ENCODE measurements at places on chromosomes 1 and 21.

DNA sequence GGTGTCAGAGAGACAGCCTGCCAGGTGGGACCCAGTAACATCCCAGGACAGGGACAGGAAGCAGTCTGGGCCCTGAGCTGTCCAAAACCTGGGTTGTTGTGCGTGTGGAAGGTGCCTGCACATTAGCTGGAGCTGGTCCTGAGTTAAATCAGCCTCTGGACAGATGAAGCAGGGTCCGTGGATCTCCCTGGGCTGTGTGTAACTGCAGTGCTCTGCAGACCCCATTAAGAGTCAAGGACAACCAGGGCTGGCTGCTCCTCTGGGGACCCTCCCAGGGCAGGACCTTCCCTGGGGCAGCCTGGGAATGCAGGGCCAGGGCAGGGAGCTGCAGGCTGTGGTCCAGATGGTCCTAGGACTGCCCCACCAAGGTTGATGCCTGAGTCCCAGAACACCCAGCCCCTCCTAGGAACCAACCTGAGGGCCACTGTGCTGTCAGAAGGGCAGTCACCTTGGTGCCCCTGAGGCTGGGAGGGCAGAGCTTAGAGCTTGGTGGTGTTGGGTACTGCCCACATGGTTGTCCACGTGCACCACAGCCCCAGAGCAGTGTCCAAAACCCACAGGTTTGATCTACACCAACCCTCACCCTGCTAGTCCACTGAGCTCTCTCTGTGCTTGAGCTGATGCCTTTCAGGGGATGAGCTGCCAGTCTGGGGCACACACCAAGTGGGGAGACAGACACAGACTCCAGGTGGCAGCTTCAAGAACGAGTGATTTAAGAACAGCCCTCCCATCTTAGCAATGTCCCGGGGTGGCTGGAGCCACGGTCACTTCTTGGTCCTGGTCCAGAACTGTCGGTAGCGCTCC, 2.9 kb downstream of the MRPL55 start:
- DNase-seq, result no peak

DNA sequence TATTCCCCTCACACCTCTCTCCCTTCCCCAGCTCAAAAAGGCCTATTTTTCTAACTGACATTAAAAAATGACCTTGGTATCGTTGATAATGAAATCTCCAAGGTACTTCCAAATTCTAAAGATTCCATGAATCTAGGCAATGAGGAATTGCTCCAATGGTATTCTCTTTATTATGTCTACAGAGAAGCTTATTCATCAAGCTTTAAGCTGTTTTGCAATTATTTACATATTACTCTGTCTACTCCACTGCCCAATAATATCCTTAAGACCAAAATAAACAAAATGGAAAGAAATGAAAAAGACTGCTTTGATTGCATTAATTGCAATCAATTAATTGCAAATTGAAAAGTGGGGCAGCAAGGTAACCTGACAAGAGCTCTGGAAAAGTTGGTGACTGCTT, 7.9 kb downstream of the PLPP3 start:
- no peak for DNase-seq

GRCh38 chr1:13628711-13629110, 45.1 kb downstream of the PDPN start:
- DNase-seq, result no peak

DNA sequence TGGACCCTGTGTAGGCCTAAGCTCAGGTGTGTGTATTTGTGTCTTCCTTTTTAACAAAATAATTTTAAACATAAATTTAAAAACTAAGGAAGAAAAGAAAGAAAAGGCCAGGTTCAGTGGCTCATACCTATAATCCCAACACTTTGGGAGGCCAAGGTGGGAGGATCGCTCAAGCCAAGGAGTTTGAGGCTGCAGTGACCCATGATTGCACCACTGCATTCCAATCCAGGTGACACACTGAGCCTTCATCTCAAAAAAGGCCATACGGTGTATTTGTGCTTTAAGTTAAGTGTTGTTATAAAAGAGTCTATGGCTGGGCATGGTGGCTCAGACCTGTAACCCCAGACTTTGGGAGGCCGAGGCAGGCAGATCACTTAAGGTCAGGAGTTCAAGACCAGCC, 8.3 kb downstream of the RAB3B start:
- DNase-seq, result no peak

DNA sequence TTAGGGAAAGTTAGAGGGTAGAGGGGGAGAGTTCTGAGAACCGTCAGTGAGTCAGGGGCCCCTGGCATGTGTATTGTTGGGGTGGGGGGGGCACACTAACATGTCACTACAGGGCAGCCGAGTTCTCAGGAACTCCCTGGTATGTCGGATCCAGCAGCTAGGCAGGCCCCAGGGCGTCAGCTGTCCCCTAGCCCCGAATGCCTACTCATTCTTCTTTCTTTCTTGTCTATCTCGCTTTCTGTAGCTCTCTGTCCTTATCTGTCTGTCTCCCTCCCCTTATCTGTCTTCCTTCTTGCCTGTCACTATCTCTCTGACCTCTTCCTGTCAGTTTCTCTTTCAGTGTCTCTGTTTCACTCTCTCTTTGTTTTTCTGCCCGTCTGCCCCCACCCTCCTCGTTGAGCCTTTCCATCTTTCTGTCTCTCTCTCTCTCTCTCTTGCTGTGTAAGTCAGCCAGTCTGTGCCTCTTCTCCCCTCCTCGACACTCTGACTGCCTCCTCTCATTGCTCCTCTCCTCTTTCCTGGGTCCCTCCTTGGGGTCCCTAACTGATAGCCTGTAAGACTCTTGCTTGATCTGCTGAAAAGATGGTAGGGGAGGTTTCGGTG, 2.4 kb downstream of the NTRK1 start:
- no peak for DNase-seq

GRCh38 chr1:234690872-234691271, 80.9 kb upstream of the IRF2BP2 start:
- DNase-seq, result no peak

GRCh38 chr1:15325375-15326085, 78.5 kb downstream of the FHAD1 start:
- no peak for DNase-seq

DNA sequence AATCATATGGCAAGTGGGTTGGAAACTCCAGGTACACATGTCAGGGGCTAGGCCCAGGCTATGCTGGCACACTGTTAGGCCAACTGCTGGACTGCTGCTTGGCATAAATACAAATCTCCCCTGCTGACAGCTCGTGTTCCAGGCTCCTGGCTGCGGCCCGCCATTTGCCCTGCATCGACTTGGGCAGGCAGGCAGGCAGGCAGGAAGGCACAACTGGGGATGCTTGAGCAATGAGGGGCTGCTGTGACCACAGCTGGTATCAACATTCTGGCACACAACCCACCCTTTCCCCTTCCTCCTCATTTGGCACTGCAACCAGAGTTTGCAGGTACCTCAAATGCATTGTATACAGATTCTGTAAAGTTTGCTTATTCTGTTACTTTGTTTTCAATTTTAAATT, 53.2 kb downstream of the SAMSN1 start:
- DNase-seq, result no peak

DNA sequence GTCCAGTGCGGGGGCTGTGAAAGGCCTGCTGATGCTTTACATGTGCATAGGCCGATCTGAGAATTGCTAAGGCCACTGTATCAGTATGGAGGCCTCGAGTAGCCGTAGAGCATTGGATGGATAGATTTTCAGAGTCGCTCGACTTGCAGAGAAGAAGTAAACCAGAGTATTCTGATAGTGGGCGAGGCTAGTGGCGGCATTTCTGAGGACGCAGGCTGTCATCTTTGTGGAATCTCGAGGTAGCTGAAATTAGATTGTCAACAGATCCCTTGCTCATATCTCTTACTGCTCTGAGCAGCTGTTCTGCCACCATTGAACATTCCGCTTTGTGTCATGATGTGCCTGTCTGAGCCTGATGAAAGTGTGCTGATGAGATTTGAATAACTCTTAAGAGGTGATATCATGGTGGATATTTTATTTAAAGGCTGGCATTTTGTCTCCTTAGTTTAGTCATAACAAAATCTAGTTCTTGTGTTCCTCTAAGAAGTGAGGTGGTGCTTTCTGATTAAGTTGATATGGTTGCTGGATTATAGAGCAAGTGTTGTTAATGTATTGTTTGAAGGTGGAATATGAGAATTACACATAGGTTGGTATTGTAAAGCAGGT, 1.5 kb downstream of the KIF1B start:
- peak; percentile 45 for DNase-seq

- no peak for DNase-seq
Observed at GRCh38 chr1:230976825-230977747, 1.6 kb downstream of the TTC13 start.

DNA sequence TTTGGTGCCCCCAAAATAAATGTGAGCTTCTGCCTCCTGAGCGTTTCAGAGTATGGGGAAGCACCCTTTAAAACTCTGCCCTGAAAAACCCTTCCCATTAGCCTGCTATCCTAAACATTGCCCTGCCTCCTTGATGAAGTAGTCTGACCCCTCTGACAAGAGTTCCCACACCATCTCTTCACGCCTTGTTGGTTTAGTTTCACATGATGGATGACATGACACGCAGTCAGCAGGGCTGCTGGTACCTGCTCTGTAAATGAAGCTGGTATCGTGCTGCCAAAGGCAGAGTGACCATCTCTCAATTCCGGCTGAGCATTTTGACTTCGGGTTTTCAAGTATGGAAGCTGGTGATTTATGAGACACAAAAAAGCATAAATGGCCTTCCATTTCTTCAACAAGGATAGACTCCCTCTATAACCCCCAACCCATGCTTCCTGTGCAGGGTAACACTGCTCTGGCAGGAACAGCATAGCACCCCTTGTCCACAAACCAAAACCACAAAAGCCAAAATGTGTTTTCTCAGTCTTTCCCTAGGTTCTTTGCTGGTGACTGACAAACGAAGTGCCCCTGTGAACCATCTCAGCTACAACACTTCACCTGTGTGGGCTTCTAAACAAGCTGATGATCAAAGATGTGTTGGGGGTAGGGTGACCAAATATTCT, 444.6 kb downstream of the NUF2 start:
- no peak for DNase-seq

DNA sequence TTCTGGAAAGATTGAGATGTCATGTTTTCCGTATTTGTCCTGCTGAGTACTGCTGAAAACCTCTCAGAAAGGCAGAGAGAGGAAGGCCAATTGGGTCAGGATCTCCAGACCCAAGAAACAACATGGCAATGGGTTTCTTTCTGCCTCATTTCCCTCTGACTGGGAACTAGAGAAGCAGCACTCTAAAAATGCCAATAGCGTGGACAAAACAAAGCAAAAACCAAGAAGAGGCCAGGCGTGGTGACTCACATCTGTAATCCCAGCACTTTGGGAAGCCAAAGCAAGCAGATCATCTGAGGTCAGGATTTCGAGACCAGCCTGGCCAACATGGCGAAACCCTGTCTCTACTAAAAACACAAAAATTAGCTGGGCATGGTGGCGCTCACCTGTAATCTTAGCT, 18.3 kb downstream of the TNFRSF9 start:
- no peak for DNase-seq

DNA sequence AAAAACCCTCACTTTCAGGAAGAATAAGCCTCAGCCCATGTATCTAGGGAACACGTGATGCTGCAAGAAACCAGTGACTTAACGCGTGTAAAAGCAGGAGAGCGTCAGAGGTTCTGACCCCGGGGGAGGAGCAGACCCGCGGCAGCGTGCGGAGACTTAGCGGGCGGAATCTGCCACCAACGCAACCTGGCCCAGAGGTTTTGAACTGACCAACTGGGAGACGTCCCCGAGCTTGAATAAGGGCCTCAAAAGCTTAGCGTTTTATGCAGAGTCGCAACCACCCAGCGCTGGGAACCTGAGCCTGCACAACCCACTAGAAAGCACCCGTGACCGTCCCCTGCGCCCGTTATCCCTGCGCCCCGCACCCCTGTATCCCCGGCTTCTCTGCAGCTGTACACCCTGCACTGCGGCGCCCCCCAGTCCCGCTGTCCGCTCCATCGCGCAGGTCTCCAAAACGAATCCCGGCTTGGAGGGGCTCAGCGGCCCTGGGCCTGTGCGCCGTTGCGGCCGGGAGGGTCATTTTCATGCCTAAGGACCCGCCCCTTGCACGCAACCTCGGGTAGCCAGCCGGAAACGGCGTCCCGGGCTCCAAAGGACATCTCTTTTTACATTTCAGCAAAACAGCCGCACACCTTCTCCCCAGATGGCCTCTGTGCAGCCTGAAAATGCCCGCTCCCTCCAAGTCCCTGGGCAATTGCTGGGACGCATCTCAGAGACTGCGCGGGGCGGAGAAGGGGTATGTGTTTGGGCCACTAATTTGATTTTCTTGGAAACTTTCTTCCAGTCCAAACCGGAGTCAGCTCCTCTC, 29.4 kb upstream of the TRIM17 start:
- peak; percentile 48 for DNase-seq

DNA sequence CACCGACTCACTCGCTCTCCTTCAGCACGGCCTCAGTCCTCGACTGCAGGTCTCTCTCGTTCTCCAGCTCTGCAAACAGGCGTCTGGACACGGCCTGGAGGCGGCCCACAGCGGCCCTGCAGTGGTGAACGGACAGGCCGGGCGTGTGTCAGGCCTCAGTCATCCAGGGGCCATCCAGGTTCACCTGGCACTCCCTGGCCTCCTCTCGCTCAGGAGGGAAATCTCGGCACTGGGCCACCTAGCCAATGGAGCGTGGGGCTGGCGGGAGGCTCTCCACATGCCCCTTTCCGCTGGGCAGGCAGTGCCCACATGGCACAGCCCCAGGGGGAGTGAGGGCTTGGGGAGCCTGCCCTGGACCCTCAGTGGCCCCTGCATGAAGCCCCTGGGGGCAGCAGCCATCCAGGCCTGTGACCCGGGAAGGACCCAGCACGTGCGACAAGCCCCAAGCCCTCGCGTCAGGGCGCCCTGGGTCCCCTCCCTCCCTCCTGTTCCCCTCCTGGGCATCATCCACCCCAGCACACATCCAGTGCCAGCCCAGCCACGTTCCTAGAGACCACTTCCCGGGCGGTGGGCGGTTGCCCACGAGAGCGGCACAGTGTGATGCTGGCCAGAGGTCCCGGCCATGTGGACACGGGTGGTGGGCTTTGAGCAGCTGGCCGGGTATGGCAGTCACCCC, 18.1 kb downstream of the CFAP74 start:
- no peak for DNase-seq

GRCh38 chr1:15950763-15951295, 25.1 kb downstream of the ZBTB17 start:
- DNase-seq, result no peak

All from anterior cingulate cortex (tissue), 58 donors.